Sigmoid colon (tissue), 7 donors: ENCODE measurements at places on chromosomes 1 and 21. TPM values are rescaled to one million over a fixed set of nuclear protein-coding genes. Genes with fewer than 3 reads are reported as not detected.

Gene RIPPLY3
- not detected for total RNA-seq

- no peaks in the 10 kb centered on the region for H3K36me3 ChIP-seq
- peaks cover 90% of the 10 kb centered on the region for H3K4me1 ChIP-seq
- no peak overlapping the region for H3K4me3 ChIP-seq
- DNase-seq: no peak
- H3K27ac ChIP-seq: peak overlapping the region; percentile 80
Measured at GRCh38 chr1:26724926-26725325, 29.1 kb downstream of the ARID1A start.

Gene CAPN8
- not detected for total RNA-seq

- H3K36me3 ChIP-seq: no peaks in the 10 kb centered on the region
- DNase-seq: no peak
- no peaks in the 10 kb centered on the region for H3K4me1 ChIP-seq
- H3K27me3 ChIP-seq: no peaks in the 10 kb centered on the region
Measured at GRCh38 chr1:68815632-68816031, 318.8 kb upstream of the DEPDC1 start.

DNA sequence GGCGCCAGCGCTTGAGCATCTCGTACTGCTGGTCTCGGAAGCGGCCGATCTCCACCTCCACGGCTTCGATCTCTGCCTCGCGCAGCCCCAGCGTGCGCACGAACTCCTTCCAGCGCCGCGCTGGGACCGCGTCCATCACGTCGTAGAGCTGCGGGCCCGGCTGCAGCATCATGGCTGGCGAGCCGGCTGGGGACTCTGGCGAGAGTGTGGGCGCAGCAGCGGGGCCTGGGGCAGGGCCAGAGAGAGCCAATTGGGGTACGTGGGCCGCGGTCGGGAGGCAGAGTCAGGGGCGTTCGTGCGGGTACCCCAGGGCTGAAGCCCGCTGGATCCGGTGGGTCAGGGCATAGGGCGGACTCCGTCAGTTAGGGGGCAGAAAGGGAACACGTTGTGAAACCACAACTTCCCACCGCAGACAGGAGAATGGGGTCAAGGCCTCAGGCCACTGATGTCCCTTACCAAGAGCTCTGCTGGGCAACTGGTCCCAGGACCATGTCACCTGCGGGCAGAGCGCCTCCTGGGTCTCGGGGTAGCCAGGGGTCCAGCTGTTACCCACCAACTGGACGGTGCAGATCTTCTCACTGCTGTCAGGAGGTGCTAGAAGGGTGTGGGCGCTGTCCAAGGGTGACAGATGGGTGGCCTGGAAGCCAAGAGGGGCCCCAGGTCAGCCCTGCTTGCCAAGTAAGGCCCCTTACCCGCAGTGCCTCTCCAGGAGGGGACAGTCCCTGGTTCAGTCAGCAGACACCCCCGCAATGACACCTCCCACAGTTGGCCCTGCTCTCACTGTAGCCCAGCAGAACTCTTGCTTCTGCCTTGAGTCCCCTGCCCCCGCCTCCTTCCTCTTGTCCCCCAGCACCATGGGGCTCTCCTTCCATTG is 4.2 kb downstream of the TNFRSF25 start:
- H3K4me3 ChIP-seq: no peak overlapping the region
- no peaks in the 10 kb centered on the region for H3K36me3 ChIP-seq
- peaks cover 42% of the 10 kb centered on the region for H3K27me3 ChIP-seq
- H3K27ac ChIP-seq: no peak overlapping the region
- no peak for DNase-seq

- no peak overlapping the region for H3K4me3 ChIP-seq
- H3K4me1 ChIP-seq: peaks cover 21% of the 10 kb centered on the region
- no peaks in the 10 kb centered on the region for H3K27me3 ChIP-seq
- no peak for DNase-seq
Measured at GRCh38 chr1:25609921-25610320, 6.7 kb upstream of the MAN1C1 start.

DNA sequence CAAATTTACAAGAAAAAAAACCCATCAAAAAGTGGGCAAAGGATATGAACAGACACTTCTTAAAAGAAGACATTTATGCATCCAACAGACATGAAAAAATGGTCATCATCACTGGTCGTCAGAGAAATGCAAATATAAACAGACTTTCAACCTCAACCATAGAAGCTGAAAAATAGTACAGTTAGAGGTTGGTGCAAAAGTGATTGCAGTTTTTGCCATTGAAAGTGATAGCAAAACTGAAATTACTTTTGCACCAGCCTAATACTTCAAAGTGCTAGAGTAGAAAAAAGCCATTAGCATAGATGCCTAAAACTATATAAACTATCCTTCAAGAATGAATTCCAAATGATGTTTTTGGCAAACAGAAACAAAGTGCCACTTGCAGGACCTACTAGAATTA is 365.8 kb upstream of the DPYD start:
- no peaks in the 10 kb centered on the region for H3K27me3 ChIP-seq
- H3K4me1 ChIP-seq: no peaks in the 10 kb centered on the region
- H3K36me3 ChIP-seq: no peaks in the 10 kb centered on the region

DNA sequence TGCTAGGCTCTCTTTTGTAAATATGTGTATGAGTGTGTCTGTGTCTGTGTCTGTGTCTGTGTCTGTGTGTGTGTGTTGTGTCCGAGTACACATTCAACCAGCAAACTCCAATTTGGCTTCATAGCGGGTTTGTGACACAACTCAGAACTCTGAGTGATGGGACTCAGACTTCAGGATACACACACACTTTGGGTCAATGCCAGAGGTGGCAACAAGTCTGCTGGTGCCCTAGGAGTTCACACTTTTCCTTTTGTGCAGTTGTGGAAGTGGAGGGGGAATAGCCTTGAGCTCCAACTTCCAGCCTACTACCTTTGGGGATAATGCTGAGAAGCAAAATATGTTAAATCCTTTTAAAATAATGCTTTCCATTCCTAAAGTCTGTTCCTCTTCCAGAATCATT is 16.6 kb upstream of the TBX15 start:
- H3K4me3 ChIP-seq: no peak overlapping the region

- H3K27ac ChIP-seq: no peak overlapping the region
- no peak overlapping the region for H3K4me3 ChIP-seq
- no peaks in the 10 kb centered on the region for H3K27me3 ChIP-seq
- DNase-seq: no peak
- H3K36me3 ChIP-seq: no peaks in the 10 kb centered on the region
Measured at GRCh38 chr1:107787299-107787698, 177.7 kb downstream of the VAV3 start.

- H3K4me3 ChIP-seq: no peak overlapping the region
- DNase-seq: peak; percentile 6
- H3K36me3 ChIP-seq: no peaks in the 10 kb centered on the region
Measured at GRCh38 chr1:9794081-9794480, 29.7 kb downstream of the CLSTN1 start.

Gene SDC3
- total RNA-seq: 57.4 TPM

Gene CD101
- total RNA-seq: 0.66 TPM

Gene FALEC
- total RNA-seq: not detected

Gene TSPAN2
- total RNA-seq: 122 TPM

DNA sequence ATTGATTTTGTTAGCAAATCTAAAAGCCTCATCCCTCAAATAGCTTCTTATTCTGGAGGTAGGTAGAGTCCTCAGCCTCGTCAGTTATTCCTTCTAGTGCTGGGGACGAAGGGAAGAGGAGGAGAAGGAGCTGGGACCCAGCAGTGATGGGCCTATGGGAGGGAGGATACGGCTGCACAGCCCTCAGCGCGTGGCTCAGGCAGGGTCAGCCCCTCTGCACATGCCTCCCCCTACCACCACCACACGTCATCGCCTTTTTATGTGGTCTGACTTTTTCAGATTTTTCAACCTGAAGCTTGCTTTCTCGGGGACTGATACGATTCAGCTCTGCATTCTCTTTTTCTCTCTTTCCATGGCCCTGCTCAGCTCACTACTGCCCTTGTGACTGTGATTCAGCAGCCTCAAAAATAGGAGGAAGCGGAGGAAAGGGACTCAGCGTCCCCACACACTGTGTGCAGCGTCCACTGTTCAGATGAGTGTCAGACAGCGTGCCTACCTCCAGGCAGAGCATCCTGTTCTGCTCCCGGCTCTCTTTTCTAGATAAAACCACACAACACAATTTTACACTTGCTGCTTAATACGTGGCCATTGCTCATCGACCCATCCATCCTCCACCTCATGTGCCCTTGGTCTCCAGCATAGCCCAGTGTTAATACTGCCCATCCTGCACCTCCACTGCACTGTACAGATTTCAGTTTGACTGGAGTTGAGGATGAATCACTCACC is 827 bp downstream of the OR2B11 start:
- no peak overlapping the region for H3K4me3 ChIP-seq
- H3K27ac ChIP-seq: no peak overlapping the region
- no peak for DNase-seq
- H3K27me3 ChIP-seq: no peaks in the 10 kb centered on the region
- no peaks in the 10 kb centered on the region for H3K4me1 ChIP-seq

DNA sequence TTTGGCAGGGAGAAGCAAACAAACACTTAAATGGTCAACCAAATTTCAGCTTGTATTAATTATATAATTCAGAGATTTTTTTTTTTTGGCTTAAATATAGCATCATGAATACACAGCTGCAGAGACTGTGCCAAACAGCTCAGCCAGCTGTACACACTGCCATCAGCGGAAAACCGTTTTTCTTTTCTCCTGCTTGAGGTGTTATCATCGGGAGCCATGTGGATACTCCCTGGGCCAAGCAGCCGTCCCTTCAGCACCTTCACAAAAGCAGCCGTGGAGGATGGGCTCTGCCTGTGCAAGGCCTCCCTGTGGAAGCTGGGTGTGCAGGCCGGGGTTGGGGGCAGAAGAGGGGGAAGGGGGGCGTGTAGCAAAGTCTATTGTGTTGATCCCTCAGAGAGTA is 85.0 kb downstream of the NUF2 start:
- H3K36me3 ChIP-seq: no peaks in the 10 kb centered on the region
- H3K27ac ChIP-seq: peak overlapping the region; percentile 33
- no peaks in the 10 kb centered on the region for H3K4me1 ChIP-seq
- DNase-seq: no peak
- no peaks in the 10 kb centered on the region for H3K27me3 ChIP-seq

- no peak for DNase-seq
- H3K4me3 ChIP-seq: no peak overlapping the region
Measured at GRCh38 chr1:106344494-106344893, 712.0 kb upstream of the PRMT6 start.

DNA sequence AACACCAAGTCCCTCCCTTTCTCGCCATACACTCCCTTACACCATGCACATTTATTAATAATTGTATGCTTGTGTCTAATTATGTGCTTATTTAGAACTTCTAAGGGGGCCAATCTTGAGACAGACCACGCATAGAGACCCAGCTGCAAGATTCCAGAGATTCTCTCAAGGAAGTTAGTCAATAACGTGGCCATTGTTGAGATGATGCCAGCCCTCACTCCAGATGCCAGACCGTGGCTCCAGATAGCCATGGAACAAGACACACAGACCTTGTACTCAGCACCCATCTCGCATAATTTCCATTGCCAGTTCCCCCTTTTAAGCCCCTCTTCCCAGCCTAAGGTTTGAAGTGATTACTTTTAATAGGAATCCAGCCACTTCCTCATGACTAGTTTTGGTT is 62.4 kb downstream of the DIRAS3 start:
- no peaks in the 10 kb centered on the region for H3K4me1 ChIP-seq
- DNase-seq: no peak
- no peaks in the 10 kb centered on the region for H3K27me3 ChIP-seq
- no peaks in the 10 kb centered on the region for H3K36me3 ChIP-seq

Gene TMEM82
- not detected for total RNA-seq

Gene SASS6
- 5.3 TPM for total RNA-seq

GRCh38 chr1:201025571-201026002 is 2.1 kb upstream of the KIF21B start:
- H3K27ac ChIP-seq: no peak overlapping the region
- no peaks in the 10 kb centered on the region for H3K36me3 ChIP-seq
- H3K4me3 ChIP-seq: no peak overlapping the region
- no peaks in the 10 kb centered on the region for H3K27me3 ChIP-seq
- no peak for DNase-seq

- H3K4me1 ChIP-seq: no peaks in the 10 kb centered on the region
- no peak for DNase-seq
- no peaks in the 10 kb centered on the region for H3K36me3 ChIP-seq
Measured at GRCh38 chr1:97976801-97977200, 56.0 kb upstream of the DPYD start.
